ENCODE measurements at places on chromosomes 7 and 10.

DNA sequence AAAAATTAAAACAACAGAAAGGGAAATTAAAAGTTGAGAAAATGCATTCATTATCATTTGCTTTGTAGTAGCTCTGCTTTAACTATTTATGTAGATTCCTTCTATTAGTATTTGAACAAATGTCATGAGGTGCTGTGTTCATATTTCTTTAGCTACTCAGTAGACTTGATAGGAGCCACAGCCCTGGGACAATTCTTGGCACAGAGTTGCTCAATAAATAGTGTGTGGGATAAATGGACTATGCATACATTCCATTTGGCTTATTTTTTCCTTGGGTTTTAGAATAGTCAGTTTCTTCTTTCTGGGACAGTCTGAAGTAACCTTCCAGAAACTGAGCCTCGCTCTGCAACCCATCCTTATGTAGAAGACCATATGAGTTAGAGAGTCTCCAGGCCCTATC lies 13.4 kb downstream of the RPP30 start:
- DNase-seq = no peak

DNA sequence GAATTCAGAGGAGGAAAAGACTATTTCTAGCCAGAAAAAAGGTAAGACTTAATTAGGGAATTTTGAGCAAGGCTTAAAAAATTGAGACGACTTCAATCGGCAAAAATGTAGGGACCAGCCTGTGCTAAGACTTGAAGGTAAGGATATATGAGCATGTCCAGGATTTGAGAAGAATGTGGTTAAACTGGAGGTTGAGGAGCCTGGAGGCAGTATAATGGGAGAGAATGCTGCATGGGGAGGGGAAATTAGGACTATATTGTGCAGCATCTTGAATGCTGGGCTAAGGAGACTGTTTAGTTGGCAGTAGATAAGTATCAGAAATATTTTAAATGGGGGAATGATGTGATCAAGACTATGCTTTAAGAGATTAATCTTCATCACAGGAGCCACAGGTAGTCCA lies 53.1 kb upstream of the PCGF5 start:
- DNase-seq = no peak

- DNase-seq = no peak
Observed at GRCh38 chr7:33742999-33743587, 162.2 kb upstream of the BMPER start.

GRCh38 chr7:46478046-46478445 lies 557.0 kb upstream of the IGFBP3 start:
- no peak for DNase-seq

DNA sequence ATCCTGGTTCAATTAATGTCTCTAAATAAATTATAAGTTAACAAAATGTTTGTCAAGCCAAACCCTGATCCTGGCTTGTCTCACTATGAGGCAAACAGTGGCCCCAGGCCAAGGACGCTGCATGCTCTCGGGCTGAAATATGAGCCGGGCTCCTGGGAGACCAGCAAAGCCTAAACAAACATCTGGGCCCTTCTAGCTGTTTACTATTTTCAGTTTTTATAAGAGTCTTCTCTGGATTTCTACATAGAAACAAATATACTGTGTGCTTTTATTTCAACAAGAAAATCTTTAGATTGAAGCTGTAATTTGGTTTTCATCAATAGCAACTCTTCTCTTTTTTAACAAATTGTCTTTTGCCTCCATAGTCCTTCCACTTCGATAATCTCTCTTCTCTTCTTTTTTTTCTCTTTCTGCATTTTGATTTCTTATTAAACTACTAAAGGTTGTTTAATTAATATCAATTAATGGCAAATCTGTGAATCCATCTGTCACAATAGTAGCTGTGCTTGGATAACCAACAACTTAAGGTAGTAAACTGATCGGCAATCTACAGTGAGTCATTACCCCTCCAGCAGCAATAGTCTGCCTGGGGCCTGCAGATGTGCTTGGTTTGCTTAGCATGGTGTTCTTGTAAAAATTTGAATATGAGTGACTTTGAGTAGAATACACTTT lies 83.3 kb upstream of the DNAJC1 start:
- no peak for DNase-seq

- no peak for DNase-seq
Observed at GRCh38 chr10:125032474-125033020, 90.6 kb downstream of the ZRANB1 start.

DNA sequence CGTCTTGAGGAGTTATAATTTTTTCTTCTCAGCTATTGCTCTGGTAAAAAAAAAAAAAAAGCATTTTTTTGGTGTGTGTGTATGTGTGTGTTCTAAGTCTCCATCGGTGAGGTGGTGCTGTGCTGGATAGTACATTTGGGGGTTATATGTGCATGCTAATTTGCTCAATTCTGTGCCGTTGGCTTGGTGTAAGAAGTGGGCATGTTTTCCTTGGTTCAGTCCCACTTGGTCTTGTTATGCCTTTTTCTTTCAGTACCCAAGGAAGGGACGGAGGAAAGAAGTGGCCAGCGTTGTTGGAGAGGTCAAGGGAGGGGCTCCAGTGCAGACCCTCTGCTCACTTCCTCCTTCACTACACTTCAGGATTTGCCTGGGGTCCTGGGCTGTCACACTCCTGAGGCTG lies 20.4 kb downstream of the LRMDA start:
- DNase-seq = no peak

DNA sequence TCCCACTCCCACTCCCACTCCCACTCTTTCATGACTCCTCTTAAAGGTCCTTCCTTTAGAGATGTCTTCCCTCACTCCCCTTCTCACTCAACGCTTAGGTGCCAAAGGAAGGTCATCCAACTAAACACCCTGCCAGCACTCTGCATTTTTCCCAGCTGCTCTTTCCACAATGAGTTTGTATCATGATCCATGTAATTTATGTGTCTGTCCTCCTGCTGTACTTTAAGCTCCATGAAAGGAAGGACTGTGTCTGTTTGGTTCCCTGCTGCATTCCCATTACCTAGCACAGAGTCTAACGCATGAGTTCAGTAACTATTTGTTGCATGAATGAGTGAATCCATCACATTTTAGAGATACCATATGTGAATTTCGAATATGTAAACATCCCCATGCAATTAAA lies 252.7 kb downstream of the KIF20B start:
- DNase-seq = no peak

DNA sequence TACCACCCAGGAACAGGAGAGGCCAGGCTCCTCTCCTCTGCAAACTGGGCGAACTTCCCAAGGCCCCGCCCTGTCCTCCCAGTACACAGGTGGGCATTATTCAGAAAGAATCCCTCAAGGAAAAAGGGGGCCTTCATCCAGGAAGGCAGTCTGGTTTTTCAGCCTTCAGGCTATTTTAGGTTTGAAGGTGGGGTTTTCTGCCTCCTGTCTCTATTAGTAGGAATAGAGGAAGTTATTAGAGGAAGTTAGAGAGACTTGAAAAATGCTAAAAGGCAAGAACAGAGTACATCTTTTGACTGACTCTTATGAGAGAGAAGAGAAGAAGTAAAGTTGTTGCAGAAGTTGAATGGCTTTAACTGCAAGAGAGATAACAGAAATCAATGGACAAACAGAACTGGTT lies 250.9 kb upstream of the SORCS1 start:
- no peak for DNase-seq

DNA sequence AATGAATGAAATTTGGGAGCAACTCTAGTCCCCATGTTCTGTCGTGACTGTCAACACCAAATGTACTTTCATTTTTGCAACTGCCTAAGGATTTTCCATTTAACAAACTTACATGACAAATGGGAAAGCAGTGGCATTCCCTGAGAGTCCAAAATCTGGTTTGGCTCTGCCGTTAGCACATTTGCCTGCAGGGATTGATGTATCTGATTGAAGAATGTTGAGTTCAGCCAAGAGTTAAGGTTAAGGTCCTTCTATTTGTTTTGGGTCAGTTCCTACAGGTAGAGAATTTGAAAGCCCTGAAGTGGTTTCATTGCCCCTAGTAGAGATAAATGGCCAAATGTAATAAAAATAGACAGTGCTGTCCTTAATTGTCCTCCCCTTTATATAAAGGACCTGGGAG lies 406.5 kb upstream of the GALNT17 start:
- DNase-seq = no peak

- DNase-seq = no peak
Observed at GRCh38 chr10:103748020-103748419, 107.4 kb downstream of the SH3PXD2A start.

- DNase-seq = no peak
Observed at GRCh38 chr10:20288060-20288459, 471.8 kb downstream of the PLXDC2 start.

DNA sequence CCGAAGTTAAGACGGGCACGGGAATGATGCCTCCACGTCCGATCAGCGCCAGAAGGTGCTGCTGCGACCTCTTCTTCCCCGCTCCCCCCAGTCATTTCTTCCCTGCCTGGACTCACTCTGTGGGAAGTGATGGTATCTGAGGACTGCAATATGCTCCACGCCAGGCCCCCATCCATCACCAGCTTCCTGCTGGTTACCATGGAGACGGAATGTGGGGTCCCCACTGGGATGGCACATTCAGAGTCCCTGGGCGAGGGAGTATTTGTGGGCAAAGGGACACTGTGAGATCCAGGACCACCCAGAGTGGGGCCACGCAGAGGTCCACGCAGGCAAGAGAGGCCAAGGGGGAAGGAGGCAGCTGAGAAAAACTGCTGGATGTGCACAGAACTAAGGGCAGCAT lies 39.7 kb downstream of the CARD11 start:
- DNase-seq = no peak

GRCh38 chr7:124924906-124925305 lies 4.7 kb downstream of the POT1 start:
- DNase-seq = no peak

DNA sequence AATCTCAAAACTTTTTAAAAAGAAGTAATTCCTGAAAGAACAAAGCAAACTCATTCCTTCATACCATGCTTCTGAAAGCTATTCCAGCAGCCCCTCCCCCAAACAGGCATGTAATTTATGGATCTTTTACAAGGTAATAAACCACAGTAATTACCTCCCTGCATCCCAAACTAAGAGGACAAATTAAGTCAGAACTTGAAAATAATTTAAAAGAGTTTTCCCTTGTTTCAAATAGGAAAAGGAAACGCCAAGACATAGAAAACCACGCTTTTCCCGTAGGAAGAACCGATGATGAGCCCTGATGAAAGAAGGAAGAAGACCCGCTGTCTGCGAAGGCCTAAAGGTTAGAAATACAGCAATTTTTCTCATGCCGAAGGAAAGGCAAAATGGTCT lies 8.9 kb downstream of the HOXA4 start:
- no peak for DNase-seq

GRCh38 chr7:11749629-11750028 lies 82.4 kb downstream of the THSD7A start:
- DNase-seq = no peak

DNA sequence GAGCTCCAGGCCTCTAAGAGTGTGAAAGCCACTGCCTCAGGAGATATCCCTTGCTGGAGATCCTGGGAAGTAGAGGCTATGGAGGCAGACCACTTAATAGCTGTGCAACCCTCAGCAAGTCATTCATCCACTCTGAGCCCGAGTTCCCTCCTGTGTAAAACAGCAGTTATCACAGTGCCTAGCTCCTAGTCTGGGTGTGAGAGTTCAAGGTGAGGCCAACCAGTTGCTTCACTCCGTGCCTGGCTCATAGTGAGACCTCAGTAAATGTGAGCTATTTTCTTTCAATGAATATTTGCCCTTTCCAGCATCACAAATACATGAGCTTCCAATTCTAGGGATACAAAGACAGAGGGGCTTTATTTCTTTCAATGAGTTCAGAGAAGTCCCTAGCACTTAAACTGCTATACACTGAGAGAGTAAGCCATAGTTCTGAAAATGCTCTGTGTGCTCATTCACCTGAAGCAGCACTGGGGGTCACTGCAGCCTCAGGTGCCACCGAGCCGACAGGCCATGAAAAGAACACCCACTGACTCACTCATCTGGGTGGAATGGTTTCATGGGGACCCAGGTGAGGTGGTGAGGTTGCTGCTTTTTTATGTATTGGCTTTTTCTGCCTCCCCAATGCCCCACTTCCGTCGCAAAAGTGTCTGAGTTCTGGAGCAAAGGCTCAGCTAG lies 259.8 kb downstream of the KCNMA1 start:
- DNase-seq = no peak

GRCh38 chr7:11021468-11021867 lies 47.8 kb downstream of the PHF14 start:
- no peak for DNase-seq

GRCh38 chr10:6423004-6423403 lies 157.1 kb downstream of the PRKCQ start:
- DNase-seq = no peak

- no peak for DNase-seq
Observed at GRCh38 chr10:105398202-105398601, 757.1 kb downstream of the SORCS3 start.

GRCh38 chr7:53110425-53110824 lies 75.0 kb downstream of the POM121L12 start:
- DNase-seq = no peak

- no peak for DNase-seq
Observed at GRCh38 chr7:132578050-132578370, 1.7 kb upstream of the PLXNA4 start.

DNA sequence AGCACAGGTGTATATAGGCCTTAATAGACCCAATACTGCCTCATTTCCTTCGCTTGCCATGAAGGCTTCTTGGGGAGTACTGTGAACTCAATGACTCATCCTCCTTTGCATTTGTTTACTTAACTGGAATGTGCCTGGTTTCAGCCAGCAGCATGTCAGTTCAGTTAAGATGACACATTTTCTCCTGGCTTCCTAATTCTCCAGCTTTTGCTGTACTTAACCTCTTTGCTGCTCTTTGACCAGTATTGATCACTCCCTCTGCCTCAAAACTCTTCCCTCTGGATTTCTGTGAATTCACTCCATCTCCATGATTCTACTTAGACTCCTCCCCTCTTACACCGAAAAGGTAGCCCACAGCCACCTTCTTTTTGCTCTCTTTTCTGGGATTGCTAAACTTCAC lies 135.7 kb downstream of the MAGI2 start:
- DNase-seq = no peak

DNA sequence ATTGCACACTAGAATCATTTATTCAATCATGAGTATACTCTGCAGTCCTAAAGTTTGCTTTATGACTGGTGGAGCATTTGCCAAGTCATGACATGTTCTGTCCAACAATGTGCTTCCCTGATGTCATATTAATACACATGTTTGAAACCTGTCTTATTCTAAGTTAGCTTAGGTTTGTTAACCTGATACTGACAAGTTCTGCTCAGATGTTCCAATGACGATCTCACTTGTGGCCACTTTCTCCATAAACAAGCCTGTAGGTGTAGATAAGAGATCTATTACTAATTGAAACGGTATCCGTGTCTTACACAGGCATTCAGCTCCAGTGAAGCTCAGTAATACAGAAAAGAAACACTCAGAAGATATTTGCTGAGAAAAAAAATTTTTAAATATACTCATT lies 64.9 kb downstream of the GPR37 start:
- DNase-seq = no peak

GRCh38 chr7:106070567-106071254 lies 41.4 kb downstream of the SYPL1 start:
- DNase-seq = no peak

All from CD4-positive, alpha-beta T cell (primary cell).